Hindlimb muscle (tissue), 1 donor: ENCODE measurements at places on chromosomes 3 and 15.

GRCh38 chr3:188817103-188817934, 354.5 kb upstream of the TPRG1 start:
- DNase-seq = no peak

DNA sequence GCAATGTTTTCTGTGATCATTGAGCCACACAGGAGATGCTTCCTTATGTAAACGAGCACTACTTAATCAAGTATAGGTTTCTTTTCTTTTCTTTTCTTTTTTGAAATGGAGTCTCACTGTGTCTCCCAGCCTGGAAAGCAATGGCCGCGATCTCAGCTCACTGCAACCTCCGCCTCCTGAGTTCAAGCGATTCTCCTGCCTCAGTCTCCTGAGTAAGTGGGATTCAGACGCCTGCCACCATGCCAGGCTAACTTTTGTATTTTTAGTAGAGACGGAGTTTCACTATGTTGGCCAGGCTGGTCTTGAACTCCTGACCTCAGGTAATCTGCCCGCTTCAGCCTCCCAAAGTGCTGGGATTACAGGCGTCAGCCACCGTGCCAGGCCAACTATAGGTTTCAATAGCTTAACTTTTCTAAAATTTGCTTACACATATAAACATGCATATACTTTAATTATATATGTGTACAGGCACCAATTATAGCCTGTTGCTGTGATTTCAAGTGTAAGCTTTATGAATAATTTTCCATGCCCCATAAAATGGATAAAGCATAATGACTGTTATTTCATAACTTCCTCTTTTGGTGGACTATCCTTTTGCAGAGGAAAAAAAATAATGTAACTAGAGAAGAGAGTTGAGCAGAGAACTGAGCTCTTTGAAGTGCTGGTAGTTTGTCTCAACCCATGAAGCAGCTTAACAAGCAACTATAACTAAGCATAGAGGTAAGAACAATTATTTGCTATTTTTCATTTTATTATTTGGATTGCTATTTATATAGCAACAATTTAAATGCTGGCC, 24.8 kb upstream of the MBNL1 start:
- no peak for DNase-seq

GRCh38 chr3:16060945-16061344, 113.5 kb upstream of the GALNT15 start:
- no peak for DNase-seq

GRCh38 chr15:67174864-67175573, 79.4 kb downstream of the AAGAB start:
- DNase-seq = no peak

DNA sequence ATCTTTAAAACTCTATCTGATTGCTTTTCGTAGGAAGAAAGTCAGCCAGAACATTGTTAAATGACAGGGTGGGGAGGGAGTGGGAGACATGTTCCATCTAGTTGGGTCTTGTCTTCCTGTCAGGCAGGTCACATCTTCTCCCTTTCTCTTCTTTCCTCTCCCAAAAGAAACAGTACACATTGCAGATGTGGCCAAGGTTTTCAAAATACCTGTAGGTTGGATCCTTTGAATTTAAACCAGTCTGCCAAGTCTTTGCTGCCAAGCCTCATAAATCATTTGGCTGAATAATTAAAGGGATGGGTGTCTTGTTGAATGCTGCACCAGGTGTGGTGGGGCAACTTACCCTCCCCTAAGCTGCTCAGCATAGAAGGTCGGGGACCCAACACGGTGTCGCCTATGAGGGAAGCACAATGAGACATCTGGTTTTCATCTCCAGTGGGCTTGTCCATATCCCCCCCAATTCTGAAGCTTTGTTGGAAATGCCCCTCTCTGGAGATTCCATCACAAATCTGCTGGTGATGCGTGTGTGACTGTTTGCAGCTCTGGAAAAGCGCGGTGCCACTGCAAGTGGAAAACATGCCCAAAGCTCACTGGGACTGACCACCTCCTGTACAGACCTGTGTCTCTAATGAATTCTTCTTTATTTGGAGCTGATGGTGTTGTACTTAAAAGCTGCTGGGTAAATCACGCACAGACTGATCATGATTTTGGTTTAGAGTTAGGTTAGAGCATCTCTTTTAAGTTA, 112.6 kb downstream of the FILIP1L start:
- DNase-seq = no peak

GRCh38 chr15:76636059-76636458, 269.1 kb downstream of the SCAPER start:
- DNase-seq = no peak

DNA sequence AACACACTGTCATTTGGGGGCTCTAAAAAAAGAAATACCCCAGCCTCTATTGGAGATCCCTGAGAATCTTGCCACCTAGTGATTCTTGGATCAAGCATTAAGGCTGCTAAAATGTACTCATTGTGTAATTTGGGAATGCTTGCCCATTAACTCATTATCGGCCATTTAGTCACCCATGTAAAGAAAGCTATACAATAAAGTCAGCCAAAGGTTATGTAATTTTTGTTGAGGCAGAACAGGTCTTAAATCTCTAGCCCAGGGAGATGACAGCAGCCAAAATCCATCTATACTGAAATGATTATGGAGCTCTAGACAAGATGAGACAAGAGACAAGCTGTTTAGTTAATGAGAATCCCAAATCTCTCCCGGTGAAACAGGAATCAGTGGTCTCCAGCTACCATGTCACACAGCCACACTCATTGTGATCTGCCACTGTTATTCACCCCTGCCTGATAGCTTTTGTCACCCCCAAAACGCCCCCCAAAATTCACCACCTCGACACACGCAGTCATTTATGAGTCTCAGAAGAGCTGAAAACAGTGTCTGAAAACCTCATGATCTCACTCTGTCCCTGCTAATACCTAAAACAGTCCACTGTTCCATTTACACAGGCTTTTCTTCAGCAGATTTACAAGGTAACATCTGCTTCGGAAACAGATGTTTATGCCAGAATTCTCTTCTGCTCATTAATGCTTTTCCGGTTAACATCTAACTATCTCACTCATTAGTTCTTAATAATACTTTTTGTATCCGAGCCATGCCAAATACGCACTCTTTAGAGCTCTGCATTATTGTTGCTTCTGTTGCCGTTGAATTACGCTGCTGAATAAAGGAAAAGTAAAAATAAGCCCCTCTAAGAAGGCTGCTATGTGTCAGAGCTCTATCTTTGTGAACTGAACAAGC, 138.5 kb downstream of the RORA start:
- peak; percentile 48 for DNase-seq

DNA sequence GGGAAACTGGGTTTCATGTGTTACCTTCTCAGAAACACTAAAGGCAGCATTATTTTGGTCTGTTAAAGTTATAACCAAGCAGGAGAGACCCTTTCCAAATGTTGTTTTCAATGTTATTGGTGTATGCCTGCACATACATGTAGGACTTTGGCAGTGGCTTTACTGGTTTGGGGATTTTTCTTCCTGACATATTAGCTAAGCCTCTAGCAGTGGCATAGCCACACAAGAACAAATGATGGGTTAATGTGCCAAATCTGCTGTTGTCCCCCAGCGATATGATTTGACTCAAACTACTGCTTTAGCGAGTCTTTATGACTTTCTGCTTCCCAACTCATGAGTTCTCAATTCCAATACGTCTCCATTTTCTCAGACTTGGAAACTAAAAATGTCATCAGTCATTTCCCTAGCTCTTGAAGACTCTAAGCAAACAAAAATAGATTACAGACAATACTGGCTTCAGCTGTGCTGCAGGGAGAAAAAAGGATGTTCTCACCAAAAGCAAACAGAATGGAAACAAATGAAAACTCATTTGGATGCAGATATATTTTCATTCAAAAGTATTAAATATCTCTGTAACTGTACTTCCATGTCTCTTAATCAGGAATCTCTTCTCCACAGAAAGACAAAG, 29.6 kb downstream of the TPM1 start:
- no peak for DNase-seq

DNA sequence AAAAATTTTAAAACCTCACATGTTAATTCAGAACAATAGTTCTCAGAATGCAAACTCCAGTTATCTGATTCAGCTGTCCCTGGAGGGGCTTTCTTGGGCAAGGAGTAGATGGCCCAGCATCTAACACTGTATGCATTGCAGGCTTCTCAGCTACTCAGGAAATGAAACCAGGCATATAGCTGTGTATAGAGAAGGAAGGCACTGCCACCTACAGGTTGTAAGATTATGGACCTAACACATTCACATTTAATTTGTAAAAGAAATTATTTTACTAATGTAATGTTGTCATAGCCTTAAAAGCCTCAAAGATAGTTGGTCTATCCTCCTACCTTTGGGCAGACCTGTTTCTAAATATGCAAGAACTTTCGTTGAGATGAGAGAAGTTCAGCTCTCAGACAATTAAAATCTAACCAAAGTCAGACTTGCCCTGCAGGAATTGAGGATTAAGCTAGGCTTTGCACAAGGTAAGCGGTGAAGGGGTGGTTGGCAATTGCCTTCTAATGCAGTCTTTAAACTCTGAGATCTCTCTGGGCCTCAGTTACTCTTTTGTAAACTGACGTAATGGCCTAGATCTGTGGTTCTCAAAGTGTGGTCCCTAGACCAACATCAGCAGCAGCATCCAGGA, 132.8 kb upstream of the SLC24A5 start:
- DNase-seq = peak; percentile 62

DNA sequence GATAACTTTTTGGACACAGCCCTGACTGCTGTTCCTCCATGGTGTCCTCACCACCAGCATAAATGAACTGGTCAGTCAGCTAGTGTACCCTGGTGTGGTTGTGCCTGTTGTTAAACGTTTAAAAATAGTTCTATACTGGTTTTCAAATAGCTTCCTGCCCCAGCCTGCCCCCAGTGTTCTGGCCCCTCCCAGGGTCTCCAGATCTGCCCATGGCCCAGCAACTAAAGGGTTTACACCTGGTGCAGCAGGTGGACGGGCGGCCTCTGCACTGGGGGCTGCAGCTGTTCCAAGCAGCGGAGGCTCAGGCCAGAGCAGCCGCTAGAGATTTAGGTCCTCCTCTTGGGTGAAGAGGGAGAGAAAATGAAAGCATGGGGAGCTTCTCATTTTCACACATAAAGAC, 6.1 kb upstream of the NR2E3 start:
- no peak for DNase-seq

DNA sequence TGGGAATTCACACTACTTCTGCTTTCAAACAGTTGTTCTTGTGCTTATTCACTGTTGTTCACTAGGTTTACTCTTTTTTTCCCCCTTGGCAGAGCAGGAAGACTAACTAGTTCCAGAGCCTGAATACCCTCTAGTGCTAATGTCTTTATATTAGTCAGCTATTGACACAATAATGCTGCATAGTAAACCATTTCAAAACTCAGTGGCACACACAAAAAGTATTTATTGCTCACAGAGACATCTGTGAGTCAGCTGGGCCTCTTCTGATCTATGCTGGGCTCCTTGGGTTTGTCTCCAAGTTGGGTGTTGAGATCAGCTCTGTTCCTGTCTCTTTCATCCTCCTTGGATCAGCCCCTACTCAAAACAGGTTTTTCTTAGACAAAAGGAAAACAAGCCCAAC, 51.1 kb downstream of the RSRC1 start:
- no peak for DNase-seq

DNA sequence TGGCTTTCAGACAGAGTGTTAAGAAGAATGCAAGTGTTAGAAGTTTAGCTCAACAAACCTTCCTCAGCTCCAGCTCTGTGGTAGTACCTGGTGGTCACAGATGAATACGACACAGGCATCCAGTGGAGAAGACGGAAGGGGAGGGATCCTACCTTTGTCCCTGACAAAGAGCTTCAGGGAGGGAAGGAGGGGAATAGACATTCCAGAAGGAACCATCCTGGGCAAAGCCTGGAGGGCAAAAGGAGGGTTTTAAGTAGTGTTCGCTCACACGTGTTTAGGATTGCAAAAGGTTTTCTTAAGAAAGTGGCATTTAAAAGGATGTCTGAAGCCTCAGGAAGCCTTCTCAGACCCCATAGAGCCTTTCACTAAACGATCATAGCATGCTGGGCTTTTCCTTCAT, 2.8 kb downstream of the CHCHD4 start:
- no peak for DNase-seq

- peak; percentile 51 for DNase-seq
Measured at GRCh38 chr15:58182460-58183163, 44.4 kb downstream of the AQP9 start.

DNA sequence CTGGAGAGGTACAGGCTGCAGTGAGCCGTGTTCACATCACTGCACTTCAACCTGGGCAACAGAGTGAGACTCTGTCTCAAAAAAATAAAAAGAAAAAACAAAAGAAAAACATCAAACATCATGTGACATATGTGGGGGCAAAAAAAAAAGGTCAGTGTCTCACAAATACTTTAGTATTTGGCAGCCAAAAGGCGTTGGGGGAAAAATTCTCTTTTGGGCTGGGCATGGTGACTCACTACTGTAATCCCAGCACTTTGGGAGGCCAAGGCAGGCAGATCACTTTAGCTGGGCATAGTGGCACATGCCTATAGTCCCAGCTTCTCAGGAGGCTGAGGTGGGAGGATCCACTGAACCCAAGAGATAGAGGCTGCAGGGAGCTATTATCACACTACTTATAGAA, 47.6 kb downstream of the TMCC1 start:
- no peak for DNase-seq

DNA sequence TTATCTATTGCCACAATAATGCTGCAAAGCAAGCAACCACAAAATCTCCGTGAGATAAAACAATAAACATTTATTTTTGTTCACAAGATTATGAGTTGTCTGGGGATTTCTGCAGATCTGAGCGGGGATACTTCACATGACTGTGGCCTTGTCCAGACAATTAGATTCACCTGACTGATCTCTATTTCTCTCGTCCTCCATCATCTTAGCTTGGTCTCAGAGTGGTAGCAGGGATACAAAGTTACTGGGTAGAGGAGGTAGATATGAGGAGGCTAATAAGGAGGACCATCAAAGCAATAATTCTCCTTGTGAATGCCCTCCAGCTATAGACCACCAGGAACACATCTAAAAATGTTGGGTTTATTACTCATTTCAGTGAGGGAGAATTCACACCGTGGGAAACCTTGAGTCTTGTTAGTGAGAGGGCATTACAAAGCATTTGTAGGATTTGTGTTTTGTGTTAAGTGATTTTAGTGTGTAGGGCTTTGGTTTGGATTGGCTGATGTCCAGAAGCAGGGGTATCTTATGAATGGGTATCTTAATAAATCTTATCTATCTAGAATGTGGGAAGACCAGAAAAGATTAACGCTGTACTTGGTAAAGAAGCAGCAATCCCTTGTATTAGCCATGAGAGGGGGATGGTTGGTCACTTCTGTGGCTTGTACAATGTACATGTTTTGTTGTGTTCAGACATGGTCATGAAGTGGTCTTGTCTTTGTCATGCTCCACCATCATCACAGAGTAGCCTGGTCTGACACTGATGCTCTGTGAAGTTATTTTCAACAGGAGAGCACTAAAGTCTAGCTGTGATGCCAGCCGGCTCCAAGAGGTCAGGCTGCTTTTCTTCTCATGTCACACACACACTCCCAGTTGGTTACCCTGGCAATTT, 287.6 kb upstream of the STT3B start:
- DNase-seq = no peak

GRCh38 chr3:138498991-138499390, 64.6 kb downstream of the ESYT3 start:
- DNase-seq = no peak

- no peak for DNase-seq
Measured at GRCh38 chr3:112568642-112569041, 6.8 kb downstream of the SLC35A5 start.
